ENCODE measurements at places on chromosomes 16 and 17.

GRCh38 chr17:1714427-1714979 is 4.3 kb upstream of the TLCD2 start:
- no peak for DNase-seq

DNA sequence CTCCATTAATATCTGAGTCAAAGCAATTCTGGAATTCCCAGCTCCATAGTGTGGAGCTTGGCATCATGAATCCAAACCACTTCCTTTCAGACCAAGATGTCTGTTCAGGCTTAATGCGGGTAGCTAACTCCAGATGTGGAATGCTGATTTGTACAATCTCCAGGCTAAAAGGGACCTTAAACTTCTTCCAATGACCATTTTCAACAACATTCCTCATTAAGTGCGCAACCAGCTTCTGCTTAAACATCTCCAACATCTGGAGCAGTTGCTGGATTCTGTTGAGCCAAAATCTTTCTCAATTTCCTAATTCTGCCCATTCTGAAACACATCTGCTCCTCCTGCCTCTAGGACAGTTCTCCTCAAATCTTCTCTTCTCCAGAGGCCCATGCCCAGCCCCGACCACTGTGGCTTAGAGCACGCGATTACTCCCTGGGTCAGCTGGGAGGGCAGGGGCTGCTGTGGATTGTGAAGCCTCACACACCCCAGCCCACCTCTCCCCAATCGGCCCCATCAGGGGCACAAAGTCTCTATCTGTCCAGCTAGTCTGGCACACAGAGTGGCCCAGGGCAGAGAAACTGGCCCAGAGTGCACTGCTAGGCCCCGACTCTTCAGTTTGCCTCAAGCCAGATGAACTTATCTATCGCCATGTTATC is 36.2 kb downstream of the ASPA start:
- no peak for DNase-seq

DNA sequence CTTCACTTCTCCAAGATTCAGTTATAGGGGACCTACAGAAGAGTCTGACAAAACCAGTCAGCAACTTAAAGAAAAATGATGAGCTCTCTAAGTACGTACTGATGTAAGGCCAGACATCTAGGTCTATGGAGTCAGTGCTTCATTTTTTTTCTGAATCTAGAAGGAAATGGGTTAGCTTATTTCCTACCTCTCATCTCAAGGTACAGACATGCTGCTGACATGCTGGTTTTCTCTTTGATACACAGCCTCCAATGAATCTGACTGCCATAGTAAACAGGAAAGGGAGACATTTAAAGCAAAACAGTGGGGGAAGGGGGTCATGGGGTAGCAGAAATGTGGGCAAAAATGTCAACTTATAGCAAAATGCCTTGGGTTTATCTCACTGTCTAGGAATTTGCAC is 16.4 kb downstream of the CDR2 start:
- DNase-seq, result no peak

DNA sequence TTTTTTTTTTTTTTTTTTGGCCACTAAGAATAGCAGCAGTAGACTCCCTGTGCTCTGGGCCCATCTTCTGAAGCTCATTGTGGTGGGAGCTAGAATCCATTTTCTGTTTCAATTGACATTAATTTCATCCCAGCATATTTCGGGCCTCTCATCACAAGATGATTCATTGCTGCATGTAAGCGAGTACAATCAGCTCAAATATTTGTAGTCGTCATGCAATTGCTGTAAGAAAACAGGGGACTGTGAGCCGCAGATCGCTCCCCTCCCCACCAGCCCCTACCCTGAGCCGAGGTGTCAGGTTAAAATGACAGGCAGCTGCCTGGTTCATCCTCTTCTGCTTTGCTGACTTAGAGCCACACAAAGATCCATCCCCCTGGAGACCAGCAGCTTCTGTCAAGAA is 358.8 kb upstream of the CDH5 start:
- DNase-seq, result no peak

DNA sequence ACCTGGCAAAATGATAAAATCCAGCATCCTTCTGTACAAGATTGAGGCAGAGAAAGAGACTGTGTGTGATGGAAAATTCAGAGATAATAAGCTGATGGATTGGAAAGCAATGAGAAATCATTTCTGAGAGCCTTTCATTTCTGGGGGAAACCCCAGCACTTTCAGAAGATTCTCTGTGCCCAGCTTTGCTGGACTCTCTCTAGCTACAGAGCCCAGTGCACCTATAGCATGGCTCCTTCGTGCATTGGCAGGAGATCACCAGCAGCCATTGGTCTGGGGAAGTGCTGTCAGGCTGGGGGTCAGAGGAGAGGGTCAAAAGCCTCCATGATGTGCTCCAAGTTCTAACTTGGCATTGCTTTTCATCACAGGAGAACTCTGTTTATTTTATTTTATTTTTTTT is 259.9 kb downstream of the SOX9 start:
- DNase-seq, result no peak

GRCh38 chr17:9228408-9229159 is 207.3 kb downstream of the NTN1 start:
- DNase-seq, result no peak

- DNase-seq, result no peak
Measured at GRCh38 chr17:55496094-55496881, 15.0 kb downstream of the SMIM36 start.

DNA sequence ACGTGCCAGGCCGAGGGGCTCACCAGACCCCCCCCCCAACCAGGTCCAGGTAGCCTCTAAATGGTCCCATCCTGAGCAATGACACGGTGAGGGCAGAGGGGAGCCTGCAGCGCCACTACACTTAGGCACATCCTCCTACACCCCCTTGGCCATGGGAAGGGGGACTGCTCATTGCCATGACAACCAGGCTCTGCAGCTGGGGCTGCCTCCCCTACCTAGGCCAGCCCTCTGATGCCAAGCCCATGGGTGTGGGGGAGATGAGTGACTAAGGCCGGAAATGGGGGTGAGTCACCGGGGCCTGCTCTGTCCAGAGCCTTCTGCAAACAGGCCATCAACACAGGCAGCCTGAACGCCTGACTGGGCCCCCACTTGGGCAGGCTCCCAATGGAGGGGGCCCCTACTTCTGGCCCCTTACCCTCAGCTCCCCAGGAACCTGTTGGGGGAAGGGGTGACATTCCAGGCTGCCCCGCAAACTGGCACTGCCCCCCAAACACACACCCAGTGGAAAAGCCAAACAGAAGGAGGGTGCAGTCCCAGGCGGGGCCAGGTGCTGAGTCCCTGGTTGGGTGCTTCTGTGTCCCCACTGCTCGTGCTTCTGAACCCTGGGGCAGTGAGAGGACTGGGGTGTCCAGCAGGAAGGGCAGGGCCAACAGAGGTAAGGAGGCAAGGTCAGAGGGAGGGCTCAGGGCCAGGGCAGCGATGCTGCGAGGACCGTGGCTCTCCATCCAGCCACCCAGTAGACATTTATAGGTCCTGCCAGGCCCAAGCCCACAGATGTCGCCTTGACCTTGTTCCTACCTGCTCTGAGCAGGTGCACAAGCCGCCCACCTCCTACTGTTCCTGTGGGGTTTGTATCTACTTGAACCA is 8.2 kb downstream of the PLCD3 start:
- DNase-seq, result no peak

GRCh38 chr17:39018267-39019134 is 51.3 kb upstream of the FBXO47 start:
- no peak for DNase-seq

GRCh38 chr17:2500446-2500845 is 11.2 kb downstream of the METTL16 start:
- DNase-seq, result no peak

DNA sequence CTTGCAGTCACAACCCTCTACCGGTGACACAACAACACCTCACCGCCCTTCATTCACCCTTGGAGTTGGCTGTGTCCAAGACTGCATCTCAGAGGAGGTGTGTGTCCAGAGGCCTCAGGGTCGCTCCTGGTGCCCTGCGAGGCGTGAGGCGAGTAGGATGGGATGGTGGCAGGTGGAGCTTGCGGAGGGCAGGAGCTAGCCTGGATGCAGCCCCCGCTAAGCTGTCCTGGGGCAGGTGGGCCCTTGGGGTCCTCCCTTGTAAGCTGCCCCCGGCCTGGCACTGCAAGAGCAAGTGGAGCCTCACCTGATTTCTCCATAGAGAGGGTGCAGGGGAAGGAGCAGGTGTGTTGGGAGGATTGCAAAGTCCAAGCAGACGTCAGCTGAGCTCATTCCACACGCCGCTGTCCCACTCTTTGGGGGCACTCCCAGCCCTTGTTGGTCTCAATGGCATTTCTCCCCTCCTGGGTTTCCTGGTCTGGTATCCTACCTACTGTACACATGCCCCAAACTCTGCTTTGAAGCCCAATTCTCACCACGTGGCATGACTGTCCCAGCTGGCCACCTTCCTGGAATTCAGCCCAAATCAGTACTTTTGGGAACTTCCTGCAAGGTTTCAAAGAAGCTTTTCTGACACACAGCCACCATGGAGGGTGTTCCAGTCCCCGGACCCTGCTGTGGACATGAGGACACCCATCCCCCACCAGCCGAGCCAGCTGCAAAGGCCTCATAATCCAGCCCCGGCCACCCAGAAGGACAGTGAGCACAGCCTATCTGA is 18.1 kb upstream of the ICAM2 start:
- no peak for DNase-seq

Data from NCI-H2029 treated with DMSO at 0.1 percent for 48 hours (cell line).